ENCODE measurements at places on chromosomes 5 and 9.

DNA sequence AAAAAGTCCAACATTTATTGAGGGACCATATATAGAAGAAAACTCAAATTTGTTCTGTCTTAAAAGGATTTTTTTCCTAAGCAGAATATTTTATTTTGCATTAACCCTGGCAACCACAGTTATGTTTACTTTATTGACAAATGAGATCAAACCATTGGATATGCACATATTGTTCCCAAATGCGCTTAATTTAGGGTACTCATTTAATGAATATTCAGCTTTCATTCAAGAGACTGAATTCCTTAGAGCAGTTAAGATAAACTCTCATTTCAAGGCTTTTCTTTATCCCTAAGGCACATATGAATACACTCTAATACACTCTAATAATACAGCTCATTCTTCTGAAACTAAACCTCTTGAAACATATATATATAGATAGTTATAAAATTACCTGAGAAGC is 150.2 kb downstream of the HMHB1 start:
- no peak for DNase-seq

- DNase-seq: no peak
Observed at GRCh38 chr5:107301999-107302398, 368.7 kb downstream of the EFNA5 start.

GRCh38 chr9:86868616-86869015 is 78.7 kb downstream of the GAS1 start:
- DNase-seq: no peak

DNA sequence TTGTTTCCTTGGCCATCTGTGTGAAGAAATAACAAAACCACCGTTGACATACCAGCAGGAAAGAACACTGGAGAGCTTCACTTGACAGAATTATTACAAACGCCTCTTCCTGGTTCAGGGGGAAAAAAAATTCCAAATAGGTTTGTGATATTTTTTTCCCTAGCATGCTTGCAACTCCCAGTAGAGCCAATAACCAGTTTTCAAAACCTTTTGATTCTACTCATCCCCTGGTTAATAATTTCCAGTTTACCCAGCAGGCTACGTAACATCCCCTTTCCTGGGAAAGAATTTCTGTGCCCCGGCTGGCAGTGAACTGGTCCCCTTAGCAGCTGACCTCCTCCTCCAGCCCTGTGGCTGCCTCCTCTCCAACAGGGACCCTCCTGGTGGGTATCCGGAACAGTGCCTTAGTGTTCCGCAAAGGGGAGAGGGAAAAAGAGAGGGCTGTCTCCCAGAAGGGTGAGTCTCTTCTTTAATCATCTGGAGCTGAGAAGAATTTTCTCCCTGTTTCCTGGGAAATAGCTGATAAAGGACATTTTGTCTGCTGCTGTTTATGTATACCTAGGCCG is 72.8 kb upstream of the BOD1 start:
- DNase-seq: no peak

GRCh38 chr5:149391524-149391923 is 12.4 kb upstream of the IL17B start:
- no peak for DNase-seq

- no peak for DNase-seq
Observed at GRCh38 chr5:120655828-120656435, 191.8 kb downstream of the PRR16 start.

DNA sequence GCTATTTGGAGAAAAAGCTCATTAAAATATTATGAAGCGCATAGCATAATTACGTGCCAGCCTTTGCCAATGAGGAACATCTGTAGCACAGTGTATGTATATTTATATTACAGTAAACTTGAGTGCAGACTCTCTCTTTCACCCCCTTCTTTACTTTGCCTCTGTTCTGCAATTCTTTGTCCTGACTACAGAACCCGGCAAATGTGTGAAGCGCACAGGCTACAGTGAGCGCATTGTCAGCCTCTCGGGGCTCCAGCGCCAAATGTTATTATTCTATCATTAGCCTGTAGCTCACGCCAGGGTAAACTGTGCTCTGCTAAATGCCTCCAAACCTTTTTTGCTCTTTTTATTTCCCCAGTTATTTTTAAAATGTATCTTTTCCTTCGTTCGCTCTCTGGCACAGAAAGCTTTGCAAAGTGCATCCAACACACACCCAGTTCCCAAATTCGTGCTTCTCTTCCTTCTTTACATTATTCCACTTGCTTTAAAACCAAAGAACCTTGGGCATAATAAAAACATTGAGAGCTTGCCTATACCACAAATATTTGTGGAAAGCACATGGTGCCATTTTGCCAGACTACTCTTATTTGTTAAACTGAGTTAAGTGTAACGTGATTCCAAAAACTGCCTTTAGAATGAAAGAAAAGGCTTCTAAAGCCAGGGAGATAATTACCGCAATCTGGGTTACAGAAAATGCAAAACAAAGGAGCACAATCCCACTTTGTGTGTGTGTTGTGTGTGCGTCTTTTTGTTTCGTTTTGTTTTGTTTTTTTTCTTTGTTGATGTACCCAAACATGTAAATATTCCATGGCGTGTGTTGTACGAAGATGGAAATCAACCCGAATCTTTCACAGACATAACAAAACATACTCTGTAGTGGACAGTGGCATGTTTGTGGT is 164.1 kb upstream of the MPDZ start:
- no peak for DNase-seq

DNA sequence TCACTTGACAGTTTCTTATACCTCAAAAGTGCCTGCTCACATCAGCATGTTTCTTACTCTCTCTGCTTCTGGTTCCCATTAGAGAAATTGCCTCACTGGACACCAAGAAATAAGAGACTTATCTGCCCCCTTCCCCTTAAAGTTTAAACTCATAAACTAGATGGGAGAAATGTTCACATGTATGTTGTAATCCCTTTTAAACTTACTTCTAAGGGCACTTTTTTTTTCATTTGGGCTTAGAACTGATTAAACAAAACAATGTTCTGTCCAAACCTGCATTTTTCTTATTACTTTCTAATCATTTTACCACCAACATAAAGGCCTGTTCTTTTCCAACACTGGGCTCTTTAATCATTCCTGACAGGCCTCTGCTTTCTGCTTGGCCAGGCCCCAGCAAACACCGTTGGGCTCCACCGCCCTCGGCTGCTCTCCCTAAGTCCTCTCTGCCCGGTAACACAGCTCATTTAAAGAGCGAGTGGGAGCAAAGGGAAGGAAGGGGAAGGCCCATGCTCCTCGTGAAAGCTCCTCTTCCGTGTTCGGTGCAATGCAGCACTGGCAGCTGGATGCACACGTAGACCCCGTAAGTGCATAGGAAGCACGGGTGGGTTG is 53.4 kb downstream of the ROR2 start:
- DNase-seq: no peak

DNA sequence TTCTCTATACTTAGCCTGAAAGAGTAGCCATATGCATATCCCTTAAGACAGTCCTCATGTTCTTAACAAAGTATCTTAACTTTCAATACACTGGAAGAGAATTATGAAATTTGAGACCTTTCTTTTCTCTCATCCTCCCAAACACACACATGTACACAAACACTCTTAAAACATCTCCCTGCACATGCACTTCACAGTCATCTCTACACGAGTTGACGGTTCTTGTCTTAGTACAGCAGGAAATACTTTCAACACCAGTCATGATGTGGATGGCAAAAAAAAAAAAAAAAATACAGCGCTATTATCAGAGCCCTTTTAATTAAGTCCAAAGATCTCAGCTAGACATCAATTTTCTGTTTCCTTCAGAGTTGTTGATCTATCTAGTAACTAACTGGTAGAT is 43.6 kb upstream of the PCSK1 start:
- DNase-seq: no peak

- DNase-seq: no peak
Observed at GRCh38 chr5:143403334-143403592, 223 bp downstream of the NR3C1 start.

- no peak for DNase-seq
Observed at GRCh38 chr5:149887622-149888183, 56.9 kb downstream of the PDE6A start.

GRCh38 chr5:4144411-4145007 is 548.9 kb downstream of the IRX1 start:
- no peak for DNase-seq

DNA sequence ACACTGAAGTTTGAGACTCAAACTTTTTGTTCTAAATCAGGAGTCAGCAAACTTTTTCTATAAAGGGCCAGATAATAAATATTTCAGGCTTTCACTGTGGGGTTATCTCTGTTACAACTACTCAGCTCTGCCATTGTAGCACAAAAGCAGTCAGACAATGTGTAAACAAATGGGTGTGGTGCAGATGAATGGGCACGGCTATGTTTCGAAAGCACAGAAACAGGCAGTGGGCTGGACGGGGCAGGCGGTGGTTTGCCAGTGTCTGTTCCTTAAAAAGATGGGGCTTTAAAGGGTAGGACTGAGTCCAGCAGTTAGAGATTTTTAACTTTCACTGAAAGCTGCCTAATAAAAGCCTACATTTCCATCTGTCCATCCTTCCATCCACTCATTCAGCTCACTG is 48.9 kb downstream of the PFDN1 start:
- no peak for DNase-seq

- DNase-seq: no peak
Observed at GRCh38 chr5:57828221-57828620, 345.6 kb upstream of the ACTBL2 start.

DNA sequence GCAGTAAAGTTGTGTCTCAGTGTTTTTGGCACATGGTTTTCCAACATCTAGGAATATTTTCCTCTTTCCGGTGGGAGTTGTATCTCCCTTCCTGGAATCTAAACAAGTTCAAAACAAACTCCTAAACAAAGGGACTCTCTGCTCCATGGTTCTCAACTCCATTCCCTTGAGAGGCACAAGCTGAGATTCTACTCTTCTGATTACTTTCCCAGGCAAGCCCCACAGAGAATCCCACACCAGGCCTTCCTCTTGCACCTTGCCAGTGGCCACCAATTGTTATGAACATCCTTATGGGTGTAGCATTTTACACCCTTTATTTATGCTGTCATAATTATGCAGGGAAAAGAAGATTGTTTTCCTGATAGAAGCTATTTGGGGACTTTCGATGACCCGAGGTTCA is 25.8 kb upstream of the SH3TC2 start:
- DNase-seq: no peak

DNA sequence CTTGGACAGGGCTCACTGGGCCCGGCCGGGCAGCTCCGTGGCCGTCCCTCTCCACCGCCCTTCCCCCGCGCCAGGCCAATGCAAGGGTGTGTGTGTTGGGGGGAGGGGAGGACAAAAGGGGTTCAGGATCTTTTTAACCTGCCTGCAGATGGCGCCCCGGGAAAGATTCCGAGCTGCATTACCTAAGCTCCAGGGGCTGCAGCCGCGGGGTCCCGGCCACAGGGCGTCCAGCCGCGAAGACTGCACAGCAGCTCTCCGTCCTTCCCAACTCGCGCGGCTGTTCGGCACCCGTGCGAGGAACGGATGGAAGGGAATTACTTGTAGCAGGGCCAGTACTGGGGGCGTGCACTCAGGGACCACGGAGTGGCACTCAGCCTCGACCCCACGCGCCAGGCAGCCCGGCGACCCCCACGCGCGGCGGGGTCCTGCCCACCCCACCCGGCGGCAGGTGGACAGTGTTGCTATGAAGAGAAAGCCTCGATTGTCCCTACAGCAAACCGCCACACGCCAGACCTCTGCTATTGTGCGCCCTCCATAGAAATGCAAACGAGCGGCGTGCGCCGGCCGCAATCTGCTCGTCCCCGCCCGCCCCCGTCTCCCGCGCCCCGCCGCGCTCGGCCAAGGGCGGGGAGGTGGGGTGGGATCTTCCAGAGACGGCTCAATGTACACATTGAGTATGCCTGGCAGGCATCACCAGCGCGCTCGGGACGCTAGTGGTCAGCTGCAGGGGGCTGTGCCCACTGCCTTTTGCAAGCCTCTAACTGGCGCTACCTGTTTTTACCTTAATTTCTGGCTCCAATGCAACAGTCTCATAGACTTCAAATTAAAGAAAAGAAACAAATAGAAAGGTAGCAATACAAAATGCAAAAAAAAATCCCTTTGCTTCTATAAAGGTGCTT is 796 bp upstream of the GADD45G start:
- peak; percentile 77 for DNase-seq

GRCh38 chr5:96083361-96083881 is 121.8 kb upstream of the ELL2 start:
- DNase-seq: no peak

DNA sequence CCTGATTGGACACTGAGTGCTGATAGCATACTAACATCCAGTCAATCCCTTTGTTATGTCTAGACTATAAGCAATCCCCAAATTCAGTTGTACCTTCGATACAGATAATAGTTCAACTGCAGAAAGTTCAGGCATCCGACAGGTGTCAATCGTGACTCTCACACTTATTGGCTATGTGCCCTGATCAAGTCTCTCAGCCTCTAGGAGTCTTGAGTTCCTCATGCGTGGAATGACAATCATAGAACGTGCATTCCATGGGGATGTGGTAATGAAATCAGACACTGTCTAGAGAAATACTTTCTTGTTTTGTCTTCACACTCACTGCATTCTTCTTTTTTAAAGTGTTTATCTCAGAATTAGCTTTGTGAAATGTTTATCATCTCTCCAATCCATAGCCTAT is 4.8 kb downstream of the ANKRD34B start:
- DNase-seq: no peak

DNA sequence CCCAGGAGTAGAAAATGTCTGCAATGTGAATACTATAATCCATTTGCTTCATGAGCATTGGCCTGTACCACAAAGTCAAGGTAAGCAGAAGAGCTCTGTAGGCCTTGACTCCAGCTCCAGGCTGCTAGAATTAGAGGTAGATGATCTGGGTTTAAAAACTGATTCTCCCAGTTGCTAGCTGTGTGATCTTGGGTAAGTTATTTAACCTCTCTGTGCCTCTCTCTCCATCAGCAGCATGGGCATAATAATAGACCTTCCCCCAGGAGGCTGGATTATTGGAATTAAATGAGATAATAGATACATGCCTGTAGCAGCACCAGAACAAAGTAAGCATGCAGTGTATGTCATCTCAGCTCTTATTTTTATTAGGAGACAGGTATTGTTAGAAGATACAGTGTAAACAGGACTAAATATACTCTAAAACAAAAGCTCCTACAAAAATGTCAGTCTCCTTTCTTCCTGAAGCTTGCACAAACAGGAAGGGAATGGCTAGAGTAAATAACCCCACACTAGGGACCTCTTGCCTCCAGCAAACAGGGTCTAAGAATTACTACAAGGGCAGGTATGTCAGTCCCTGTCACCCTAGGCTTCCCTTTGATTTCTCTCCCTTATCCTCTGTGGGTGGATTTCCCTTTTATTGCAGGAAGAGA is 57.5 kb downstream of the PSAT1 start:
- no peak for DNase-seq

DNA sequence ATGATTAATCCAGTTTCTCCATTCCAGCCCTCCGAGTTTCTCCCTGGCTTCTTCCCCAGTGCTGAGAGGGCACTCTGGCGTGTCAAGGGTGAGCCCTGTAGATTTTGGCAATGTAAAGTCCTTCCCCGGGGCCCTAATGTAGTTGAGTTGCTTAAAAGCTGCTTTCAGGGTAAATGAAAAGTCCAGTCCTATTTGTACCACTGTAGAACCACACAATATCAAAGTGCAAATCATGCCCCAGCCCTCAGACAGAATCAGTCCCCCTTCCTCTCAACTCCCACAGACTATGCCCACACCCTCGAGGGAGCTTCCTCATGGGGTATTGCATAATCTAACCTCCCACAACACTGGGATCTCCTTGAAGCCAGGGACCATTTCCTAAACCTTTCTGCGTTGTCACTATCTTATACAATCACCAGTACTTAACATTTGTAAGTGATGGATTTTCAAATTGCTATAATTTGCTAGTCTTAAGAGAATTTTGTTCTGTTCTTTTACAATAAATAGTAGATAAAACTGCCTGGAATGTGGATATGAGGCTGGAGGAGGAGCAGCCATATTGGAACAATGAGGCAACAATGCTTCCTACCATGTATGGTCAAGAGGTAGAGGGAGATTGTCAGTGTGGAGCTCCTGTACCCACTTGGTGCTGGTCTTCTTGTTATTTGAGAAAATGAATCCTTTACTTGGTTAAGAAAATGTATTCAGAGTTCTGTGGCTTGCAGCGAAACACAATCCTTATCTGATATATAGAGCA is 34.4 kb downstream of the ZNF366 start:
- no peak for DNase-seq
